ENCODE measurements at places on chromosomes 7 and 10.

- DNase-seq: no peak
Measured at GRCh38 chr7:131057794-131058070, 269.9 kb upstream of the MKLN1 start.

DNA sequence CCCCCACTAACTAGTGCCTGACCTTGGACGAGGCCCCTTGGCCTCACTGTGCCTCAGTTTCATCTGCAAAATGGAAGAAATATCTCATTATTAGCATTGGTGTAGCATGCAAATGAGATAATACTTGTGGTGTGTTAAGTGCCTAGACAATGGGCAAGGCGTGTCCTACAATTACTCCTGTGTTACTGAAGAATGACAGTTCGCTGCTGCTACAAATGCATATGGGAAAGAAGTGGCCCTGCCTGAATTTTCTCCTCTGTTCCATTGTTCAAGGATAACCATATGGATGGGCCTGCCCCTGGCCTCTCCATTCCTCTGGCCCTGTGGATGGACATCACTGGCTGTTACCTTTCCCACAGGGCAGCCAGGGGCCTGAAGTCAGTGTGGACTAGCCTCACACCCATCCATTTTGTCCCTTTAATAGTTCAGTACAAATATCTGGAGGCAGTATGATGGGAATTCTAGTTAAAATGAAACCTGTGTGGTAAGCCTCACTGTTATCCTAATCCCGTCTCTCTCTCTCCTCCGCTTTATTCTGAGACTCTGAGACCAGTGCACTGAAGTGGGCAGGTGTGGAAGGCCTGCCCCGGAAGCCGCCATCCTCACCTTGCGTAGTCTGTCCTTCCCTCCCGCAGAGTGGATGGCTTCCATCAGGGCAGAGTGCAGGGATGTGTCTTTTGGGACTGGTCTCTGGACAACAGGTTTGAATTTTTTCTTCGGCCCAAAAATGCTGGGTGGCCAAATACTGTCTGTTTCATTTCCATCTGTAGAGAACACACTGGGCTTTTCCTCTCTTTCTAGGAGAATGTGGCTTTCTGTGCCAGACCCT, 244.6 kb upstream of the GRB10 start:
- no peak for DNase-seq

- DNase-seq: no peak
Measured at GRCh38 chr7:157024716-157025115, 14.3 kb upstream of the MNX1 start.

GRCh38 chr10:78715435-78715834, 353.3 kb upstream of the ZMIZ1 start:
- DNase-seq: no peak

DNA sequence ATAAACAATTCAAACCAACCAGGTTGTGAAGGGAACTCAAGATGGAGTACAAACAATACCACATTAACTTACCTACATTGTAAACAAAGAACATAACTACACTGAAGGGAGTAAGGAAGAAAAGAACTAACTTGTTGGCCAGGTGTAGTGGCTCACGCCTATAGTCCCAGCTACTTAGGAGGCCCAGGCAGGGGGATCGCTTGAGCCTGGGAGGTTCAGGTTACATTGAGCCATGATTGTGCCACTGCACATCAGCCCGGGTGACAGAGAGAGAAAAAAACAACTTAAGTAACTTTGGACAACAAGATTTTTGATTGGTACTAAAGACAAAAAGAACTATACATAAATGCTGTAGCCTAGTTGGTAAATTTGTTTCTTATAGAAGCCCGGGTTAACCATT, 68.8 kb downstream of the TRIL start:
- DNase-seq: no peak

GRCh38 chr7:47937711-47938573, 10.3 kb downstream of the PKD1L1 start:
- DNase-seq: no peak

- DNase-seq: peak; percentile 52
Measured at GRCh38 chr7:157795643-157796042, 458.8 kb downstream of the DNAJB6 start.

- no peak for DNase-seq
Measured at GRCh38 chr10:57247271-57247670, 886.2 kb upstream of the ZWINT start.

GRCh38 chr10:32149252-32149955, 93.2 kb upstream of the KIF5B start:
- DNase-seq: no peak

DNA sequence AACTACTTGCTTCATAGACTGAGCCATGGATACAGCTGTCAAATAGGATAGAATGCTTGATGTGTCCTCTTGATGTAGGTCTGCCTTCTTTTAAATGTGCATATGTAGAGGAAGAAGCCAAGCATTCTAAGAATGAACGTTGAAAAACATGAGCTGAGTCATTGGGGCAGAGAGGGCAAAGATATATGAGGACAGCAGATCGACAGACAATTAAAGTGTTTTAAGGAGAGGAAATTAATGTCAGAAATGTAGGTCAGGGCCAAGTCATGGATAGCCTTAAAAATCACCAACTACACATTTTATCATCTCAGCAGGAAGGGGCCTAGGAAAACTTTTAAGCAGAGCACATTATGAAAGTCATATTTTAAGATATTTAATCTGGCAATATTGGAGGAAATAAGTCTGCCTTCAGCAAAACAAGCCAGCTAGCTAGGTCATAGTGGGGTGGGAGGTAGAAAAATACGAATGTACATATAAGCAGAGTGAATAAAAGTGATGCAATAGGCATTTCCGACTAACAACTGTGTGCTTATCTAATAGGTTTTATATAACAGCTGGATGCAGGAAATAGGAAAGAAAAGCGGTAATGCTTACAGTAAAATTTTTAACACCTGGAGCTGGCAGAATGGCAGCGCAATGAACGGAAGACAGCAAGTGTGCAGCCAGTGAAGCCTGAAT, 638.3 kb upstream of the TPK1 start:
- no peak for DNase-seq
